ENCODE measurements at places on chromosomes 4 and X.

GRCh38 chr4:6466756-6467381, 5.5 kb downstream of the PPP2R2C start:
- no peak for DNase-seq

GRCh38 chr4:11468901-11469300, 40.2 kb upstream of the HS3ST1 start:
- DNase-seq = no peak

DNA sequence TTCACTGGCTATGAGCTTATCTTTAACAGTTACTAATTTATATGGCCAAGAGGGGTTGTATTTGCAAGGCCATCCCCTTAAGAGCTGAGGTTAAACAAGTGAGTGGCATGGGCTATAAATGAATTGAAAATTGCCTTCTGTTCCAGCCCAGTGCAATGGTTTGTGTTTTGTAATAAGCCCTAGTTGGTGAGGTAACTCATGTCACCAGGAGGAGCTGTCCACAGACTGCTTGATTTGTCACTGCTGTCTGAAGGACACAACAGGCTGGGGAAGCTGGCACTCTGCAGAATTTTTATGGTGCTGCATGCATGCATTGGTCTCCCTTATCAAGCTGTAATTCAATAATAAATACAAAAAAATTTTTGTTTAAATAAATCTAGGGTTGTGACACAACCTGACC, 223.8 kb downstream of the IL1RAPL2 start:
- no peak for DNase-seq

DNA sequence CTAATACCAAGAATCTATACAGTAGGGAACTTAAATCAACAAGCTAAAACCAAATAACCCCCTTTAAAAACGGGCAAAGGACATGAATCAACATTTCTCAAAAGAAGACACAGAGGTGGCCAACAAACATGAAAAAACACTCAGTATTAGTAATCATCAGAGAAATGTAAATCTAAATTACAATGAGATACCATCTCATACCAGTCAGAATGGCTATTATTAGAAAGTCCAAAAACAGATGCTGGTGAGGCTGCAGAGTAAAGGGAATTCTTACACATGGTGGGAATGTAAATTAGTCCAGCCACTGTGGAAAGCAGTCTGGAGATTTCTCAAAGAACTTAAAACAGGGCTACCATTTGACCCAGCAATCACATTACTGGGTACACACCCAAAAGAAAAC, 167.8 kb downstream of the PACRGL start:
- no peak for DNase-seq

DNA sequence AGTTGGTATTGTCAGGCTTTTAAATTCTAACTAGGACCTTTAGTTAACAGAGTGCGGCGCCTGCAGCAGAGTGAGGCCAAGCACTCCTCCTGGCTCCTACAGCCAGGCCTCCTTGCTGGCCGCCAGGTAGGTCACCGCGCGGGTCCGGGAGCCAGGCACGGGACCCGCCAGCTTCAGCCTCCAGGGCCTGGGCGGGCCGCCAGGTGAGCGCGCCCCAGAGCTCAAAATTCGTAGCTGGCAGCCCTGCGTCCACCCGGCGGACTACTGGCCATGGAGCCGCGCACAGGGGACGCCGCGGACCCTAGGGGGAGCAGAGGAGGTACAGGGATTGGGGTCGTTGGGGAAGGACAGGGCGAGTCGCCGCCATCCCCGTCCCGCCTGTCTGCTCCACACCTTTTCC, at the start of gene MAGIX:
TSS of gene MAGIX (plus strand) at position 139 of the 400 bp plus-strand sequence. CDS start at position 271, 132 bp downstream.
- DNase-seq = no peak

DNA sequence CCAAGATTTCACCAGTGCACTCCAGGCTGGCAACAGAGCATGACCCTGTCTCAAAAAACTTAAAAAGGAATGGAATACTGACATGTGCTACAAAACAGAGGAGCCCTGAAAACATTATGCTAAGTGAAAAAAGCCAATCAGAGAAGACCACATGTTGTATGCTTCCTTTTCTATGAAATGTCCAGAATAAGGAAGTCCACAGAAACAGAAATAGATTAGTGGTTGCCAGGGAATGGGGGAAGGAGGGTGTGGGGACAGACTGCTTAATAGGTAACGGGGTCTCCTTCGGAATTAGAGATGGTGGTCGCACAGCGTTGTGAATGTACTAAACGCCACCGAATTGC, 30.1 kb upstream of the KIAA0232 start:
- no peak for DNase-seq

GRCh38 chrX:1361275-1361674, 24.7 kb downstream of the IL3RA start:
- DNase-seq = no peak

DNA sequence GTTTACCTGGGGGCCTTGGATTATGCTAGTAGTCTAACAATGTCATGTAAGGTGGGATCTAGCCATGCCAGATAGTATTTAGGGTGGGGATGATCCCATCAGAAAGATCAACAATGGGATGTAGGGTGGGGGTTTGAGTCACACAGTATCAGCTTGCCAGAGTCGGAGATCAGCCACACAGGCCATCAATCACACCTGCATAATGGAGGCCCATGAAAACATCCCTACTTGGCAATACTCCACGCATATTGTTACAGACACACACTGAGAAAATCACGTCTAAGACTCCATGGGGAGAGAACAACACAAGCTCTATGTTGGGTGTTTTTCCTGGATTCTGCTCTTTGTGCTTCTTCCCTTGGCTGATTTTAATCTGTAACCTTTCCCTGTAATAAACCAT, 49.5 kb upstream of the SLC25A4 start:
- DNase-seq = no peak

DNA sequence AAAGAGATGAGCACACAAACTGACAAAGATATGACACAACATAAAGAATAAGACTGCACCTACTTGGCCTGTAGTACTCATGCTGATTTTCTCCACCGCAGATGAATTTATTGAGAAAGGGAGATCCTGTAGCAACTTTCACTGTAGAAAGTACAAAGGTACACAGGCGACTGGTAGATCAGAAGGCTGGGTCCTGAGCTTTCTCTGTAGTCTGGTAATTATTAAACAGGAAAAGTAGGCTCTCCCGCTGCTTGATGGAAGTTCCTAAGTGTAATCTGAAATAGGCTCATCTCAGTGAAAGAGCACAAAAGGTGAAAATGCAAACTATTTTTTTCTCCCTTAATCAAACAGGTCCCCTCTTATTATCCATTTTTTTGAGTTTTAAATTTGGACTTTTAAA, at the start of gene ADH6:
TSS of gene ADH6 (minus strand) at position 175 of the 400 bp plus-strand sequence. CDS start at position 81, 94 bp downstream.
- no peak for DNase-seq

DNA sequence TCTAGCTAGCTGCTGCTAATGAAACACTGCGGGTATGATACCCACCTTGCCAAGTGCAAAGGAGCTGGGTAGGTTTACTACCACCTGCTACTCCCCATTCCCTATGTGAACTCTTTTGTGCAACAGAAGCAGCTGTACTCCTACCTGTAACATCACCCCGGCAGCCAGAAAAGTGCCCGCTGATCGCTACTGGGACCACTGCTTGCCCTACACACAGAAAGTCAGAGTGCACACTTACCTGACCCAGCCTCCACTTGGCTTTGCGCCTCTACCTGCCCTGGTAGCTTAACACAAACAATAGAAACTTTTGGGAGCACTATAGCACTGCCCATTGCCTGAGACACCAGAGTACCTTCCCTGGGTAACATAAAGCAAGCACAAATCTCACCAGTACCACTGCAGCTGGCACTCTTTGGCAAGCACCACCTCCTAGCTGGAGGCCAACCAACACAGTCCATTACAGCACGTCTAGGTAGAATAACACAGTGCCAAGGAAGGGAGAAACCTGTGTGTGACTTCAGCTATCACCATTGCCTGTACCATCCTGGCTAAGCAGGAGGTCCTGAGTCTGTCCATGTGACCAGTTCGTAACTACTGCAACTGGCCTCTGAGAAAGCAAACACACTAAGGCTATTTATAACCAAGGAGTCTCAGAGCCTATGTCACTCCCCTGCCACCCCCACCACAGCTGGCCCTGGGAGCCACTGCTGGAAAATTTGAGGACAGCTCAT, 80.1 kb downstream of the CENPC start:
- no peak for DNase-seq

DNA sequence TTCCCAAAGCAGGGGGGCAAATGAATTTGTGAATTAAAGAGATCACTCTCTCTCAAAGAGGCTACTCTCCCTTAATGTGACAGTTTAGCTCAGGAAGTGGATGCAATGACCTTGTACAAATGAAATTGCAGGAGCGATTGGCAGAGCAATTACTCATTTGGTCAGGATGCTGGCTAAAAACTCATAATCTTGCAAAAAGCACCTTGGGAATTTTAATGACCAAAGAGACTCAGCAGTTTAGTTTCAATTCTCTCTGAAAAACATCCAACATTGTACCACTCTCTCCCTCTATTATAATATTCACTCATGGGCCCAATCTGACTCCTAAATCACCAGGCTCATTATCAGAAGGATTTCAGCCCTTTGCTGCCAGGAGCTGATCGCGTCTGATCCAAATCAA, 26.1 kb downstream of the PDGFC start:
- DNase-seq = no peak

- peak; percentile 80 for DNase-seq
Measured at GRCh38 chr4:137267024-137267423, 265.3 kb downstream of the PCDH18 start.

GRCh38 chr4:20248155-20248558, 3.5 kb upstream of the SLIT2 start:
- peak; percentile 80 for DNase-seq

DNA sequence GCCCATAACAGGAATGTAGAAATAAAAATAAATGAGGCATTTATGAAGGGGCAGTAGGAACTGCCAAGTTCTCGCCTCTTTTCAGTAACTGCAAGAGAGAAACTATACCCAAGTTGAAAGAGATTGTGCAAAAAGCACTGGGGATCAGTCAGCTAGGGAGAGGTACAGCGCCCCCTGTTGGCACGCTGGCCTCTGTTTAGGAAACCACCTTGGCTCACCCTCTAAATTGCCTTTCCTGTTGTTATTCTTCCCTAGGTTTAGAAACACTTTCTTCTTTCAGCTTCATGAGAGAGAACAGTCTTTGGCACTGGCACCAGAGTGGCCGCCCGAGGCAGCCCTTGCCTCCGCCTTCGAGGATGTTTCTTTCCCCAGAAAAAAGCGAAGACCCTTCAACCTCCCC, 348.5 kb downstream of the MID1IP1 start:
- DNase-seq = peak; percentile 43

- no peak for DNase-seq
Measured at GRCh38 chr4:133151691-133152329, 2.7 kb downstream of the PCDH10 start.

DNA sequence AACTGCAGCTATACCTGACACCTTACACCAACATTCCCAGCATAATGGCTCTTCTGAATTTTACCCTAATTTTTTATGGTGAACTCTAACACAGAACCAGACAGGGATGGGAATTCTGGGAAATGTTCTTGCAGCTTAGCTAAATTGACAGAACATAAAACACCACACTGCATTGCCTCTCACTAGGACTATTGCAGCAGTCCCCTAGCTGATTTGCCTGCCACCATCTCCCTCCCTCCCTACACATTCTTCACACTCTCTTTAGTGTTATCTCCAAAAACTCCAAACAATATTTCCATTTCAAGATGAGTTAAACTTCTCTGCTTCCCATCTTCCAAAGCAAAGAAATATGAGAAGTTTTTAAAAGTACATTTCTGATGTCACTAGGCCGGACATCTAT, 733.9 kb upstream of the INTU start:
- no peak for DNase-seq

DNA sequence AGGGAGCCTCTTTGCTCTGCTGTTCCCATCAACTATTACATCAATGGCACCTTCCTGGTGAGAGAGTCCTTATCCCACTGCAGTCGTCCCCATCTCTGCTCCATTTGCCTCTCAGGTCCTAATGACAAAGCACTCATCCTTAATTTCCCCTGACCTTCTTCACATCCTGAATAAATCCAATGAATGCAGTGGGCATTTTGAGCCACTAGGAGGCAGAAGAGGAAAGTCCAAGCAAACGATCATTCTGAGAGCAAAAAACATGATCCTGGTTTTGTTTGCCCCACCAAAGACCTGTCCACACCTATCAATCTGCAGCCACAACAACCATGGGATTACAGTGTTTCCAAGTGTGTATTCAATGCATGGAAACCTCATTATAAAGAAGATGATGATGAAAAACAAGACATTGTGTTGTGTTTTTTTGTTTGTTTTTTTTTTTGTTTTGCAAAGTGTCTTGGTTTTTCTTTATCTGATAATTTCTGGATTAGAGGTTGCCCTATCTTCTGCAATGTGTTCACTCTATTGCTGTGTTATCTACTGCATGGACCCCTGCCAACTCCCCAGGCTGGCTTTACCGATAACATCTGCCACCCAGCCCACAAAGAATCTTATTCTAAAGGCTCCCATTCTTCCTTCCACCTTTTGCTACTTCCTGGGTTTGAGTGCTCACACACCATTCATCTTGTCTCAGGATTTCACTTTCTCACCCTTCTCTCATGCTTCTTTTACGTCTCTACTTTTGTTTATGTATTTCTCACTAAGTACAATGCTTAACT, 207.2 kb downstream of the NLGN4X start:
- DNase-seq = peak; percentile 7

- DNase-seq = no peak
Measured at GRCh38 chr4:175784986-175785525, 27.0 kb downstream of the GPM6A start.

DNA sequence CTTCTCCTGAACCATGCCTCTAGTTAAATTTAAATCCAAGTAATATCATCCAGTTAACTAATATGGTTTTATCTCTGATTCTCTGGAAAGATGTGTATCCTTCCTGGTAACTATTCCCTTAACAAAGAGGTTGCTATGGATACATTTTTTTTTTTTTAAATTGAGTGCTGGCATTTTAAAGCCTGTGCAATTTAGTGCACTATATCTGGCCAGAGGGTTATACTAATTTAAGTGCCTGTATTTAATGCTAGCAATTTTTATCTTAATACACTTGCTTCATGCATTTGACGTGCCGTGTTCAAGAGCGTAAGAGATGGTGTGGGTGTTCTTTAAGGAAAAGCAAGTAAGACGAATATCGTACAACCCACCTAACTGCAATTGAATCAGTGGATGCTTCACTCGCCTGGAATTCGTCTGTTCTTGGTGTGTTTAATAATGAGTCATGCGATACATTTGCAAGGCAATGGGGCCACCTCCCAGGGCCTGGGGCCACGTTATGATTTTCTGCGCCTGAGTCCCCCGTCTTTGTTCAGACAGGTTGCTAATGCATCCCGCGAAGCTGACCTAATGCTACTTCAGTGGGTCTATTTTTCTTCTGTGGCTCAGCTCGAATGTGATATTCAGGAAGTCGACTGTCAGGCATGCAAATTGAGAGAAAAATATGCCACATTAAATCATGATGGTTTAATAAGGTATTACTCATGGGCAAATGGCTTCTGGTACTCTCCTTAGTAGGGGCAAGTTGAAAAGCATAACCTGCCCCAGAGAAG, 14.2 kb upstream of the MID1 start:
- no peak for DNase-seq

GRCh38 chr4:75004755-75005668, 72.1 kb downstream of the PARM1 start:
- DNase-seq = no peak

- DNase-seq = no peak
Measured at GRCh38 chrX:15165832-15166231, 104.1 kb downstream of the ASB9 start.

Data from stromal cell of bone marrow (primary cell).